ENCODE measurements at places on chromosomes 3 and 15.

DNA sequence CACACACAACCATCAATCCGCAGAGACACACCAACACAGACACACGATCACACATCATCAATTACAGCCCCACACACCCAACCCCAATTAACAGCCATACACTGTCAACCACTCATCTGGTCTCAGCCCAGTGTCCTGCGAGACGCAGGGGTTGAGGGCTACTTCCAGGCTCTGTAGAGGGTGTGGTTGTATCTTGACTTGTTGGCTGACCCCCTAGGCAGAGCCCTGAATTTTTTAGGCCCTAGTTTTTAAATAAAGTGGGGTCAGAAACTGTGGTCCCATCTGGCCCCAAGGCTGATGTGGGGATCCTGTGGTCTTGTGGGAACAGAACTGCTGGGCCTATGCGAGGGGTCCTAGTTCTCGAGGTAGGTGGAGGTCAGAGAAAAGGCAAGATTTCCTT is 9.2 kb downstream of the VILL start:
- DNase-seq, result no peak

DNA sequence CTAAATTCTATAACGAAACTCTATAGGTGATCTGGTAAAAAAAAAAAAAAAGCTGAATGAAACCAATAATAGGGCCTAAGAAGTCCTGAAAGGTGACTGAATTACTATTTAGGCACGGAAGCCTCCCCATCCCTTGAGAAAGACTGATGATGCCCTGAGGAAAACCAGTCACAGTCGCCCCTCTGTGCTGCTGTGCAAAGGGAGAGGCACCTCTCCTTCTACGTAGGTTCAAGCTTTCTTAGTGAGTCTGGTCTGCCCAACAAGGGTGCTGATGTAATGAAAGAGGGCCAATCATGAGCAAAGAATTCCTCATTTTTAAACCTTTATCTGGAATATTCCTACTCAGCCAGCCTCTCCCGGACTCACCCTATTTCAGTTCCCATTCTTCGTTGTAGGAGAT is 11.9 kb downstream of the NPHP3 start:
- no peak for DNase-seq

- DNase-seq, result peak; percentile 56
Measured at GRCh38 chr15:62658498-62658897, 384.0 kb upstream of the TPM1 start.

DNA sequence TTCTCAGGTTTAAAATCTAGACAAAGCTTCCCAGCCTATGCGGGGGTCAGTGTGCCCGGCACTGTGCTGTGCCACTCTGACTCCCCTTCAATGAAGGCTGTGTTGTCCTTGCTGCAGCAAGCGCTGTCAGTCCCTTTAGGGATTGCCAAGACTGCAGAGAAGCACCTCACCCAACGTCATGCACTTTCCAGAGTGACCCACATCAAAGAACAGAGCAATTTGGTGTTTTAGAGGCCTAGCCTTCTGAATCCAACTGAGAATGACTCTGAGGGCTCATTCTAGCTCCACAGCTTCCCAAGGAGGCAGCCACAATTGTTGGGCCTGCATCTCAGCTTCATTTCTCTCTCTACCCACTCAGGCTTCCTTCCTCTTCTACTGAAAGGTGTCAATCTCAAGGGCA is 26.4 kb downstream of the SLC9A9 start:
- DNase-seq, result no peak

- no peak for DNase-seq
Measured at GRCh38 chr3:58051196-58051595, 43.0 kb downstream of the FLNB start.

- DNase-seq, result no peak
Measured at GRCh38 chr3:165459924-165460835, 264.0 kb upstream of the SLITRK3 start.

DNA sequence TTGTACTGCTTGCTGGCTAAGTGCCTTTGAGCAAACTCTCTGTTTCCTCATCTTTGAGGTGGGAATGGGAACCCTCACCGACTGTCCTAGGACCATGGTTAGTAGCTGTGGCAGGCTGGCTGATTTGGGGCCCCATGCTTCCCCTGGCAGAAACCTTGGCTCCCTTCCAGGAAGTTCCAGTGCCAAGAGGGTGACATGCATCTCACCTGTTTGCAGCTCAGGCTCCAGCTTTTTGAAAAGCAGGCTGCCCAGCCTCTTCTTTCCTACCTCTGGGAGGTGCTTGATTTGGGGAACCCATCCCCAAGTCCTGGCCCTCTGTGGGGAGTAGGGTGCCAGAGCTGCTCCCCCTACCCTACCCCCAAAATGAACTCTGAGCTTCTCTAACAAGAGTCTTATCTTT is 50.8 kb downstream of the RAB11A start:
- DNase-seq, result no peak

DNA sequence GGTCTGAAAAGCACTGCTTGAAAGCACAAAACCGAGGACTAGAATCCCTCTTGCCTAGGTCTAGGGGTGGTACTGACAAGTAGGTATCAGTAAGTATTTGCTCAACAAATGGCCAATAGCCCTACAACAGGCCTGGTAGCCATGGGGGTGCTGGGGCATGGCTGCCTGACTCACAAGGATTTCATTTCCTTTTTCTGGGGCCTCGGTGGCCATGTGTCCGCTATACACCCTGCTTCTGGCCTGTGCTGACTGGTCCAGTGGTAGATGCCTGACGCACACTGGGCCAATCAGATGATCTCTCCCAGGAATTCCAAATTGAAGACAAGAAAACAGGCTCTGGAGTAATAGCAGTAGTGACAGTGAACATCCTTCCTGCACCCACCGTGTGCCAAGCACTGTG is 29.4 kb downstream of the MELTF start:
- no peak for DNase-seq

All from head of caudate nucleus (tissue), 42 donors.